ENCODE measurements at places on chromosomes 6 and 20. TPM values are rescaled to one million over a fixed set of nuclear protein-coding genes. Genes with fewer than 3 reads are reported as not detected.
A peak's percentile ranks its signal among the peaks of the same experiment; 100 is the strongest.

The NKAPL gene
- total RNA-seq = 0.34 TPM

The HRH3 gene
- not detected for total RNA-seq

The CSTF1 gene
- total RNA-seq = 25.2 TPM

The QRSL1 gene
- 8.0 TPM for total RNA-seq

The FAM209B gene
- not detected for total RNA-seq

The IL17F gene
- total RNA-seq = not detected

The KIF3B gene
- total RNA-seq = 22.7 TPM

The OPRL1 gene
- total RNA-seq = 0.80 TPM

The PNPLA1 gene
- total RNA-seq = not detected

DNA sequence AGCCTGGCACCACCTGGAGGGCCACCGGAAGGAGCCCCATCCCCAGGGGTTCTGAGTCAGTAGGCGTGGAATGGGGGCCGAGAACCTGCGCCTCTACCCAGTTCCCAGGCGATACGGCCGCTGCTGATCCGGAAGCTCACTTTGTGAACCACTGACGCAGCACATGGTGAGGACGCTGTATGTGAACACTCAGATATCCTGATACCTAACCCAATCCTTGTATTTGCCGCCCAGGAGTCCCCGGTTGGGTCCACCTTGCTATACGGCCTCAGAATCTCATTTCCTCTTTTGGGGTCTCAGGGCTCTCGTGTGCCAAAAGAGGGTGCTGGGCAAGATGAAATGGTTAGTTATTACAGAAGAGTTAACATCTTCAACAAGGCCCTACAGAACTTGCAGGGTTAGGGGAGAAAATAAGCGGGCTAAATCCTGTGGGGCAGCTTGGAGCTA is 604 bp upstream of the RAB5IF start:
- DNase-seq = peak; percentile 55
- peak overlapping the region; percentile 64 for H3K27ac ChIP-seq
- no peaks in the 10 kb centered on the region for H3K27me3 ChIP-seq
- peak overlapping the region; percentile 12 for H3K4me3 ChIP-seq
- H3K36me3 ChIP-seq = no peaks in the 10 kb centered on the region
- H3K4me1 ChIP-seq = peaks cover 8% of the 10 kb centered on the region

DNA sequence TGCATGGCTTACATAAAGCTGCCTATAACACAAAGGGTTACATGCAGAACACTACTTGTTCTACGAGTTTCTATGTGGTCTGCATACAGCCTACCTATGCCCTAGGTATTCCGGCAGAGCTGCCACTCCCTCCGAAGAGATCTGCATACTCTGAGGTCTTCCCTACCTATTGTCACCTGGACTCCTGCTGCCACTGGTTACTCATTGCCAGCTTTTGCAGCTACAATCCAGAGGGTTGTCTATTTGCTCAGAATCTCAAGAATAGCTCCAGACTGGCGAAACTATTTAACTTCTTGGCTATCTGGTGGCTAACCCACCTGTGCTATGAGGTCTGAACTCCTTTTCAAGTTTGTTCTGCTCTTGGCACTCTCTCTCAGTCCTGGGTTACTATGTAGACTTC is 323.3 kb downstream of the BMP2 start:
- H3K27me3 ChIP-seq = no peaks in the 10 kb centered on the region
- no peak for DNase-seq
- H3K36me3 ChIP-seq = no peaks in the 10 kb centered on the region
- no peaks in the 10 kb centered on the region for H3K4me1 ChIP-seq
- no peak overlapping the region for H3K27ac ChIP-seq
- no peak overlapping the region for H3K4me3 ChIP-seq

GRCh38 chr20:63734946-63735858 is 1.3 kb upstream of the LIME1 start:
- no peaks in the 10 kb centered on the region for H3K36me3 ChIP-seq
- no peak overlapping the region for H3K4me3 ChIP-seq
- H3K4me1 ChIP-seq = peaks cover 3% of the 10 kb centered on the region
- no peak overlapping the region for H3K27ac ChIP-seq

- no peaks in the 10 kb centered on the region for H3K27me3 ChIP-seq
- DNase-seq = no peak
- no peak overlapping the region for H3K4me3 ChIP-seq
Observed at GRCh38 chr6:55293116-55293515, 34.2 kb upstream of the GFRAL start.

GRCh38 chr20:59813948-59814839 is 119.2 kb downstream of the SYCP2 start:
- H3K36me3 ChIP-seq = no peaks in the 10 kb centered on the region
- H3K27me3 ChIP-seq = no peaks in the 10 kb centered on the region
- H3K27ac ChIP-seq = no peak overlapping the region
- peaks cover 5% of the 10 kb centered on the region for H3K4me1 ChIP-seq
- DNase-seq = no peak
- no peak overlapping the region for H3K4me3 ChIP-seq

- no peak overlapping the region for H3K4me3 ChIP-seq
- H3K27me3 ChIP-seq = no peaks in the 10 kb centered on the region
- no peaks in the 10 kb centered on the region for H3K4me1 ChIP-seq
- no peak overlapping the region for H3K27ac ChIP-seq
- H3K36me3 ChIP-seq = no peaks in the 10 kb centered on the region
Observed at GRCh38 chr6:118536478-118536877, 11.6 kb upstream of the PLN start.

DNA sequence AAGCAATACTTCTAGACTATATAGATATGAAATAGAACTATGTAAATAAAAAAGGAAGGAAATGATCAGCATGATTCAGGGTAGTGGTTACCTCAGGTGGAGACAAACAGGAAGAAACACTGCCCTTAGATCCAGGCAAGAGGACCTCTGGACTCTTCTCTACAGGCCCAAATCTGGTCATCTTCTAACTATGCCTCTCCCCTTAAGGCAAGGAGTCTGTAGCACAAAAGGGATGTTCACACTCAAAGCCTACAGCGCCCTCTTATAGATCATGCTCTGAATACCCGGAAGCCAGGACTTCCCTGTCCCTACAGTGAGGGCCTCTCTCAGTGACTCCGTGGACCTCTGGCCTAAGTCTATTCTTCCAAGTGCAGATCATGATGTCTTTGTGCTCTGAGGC is 30.4 kb upstream of the HIVEP2 start:
- no peak overlapping the region for H3K27ac ChIP-seq
- no peaks in the 10 kb centered on the region for H3K4me1 ChIP-seq
- H3K4me3 ChIP-seq = no peak overlapping the region
- no peak for DNase-seq

DNA sequence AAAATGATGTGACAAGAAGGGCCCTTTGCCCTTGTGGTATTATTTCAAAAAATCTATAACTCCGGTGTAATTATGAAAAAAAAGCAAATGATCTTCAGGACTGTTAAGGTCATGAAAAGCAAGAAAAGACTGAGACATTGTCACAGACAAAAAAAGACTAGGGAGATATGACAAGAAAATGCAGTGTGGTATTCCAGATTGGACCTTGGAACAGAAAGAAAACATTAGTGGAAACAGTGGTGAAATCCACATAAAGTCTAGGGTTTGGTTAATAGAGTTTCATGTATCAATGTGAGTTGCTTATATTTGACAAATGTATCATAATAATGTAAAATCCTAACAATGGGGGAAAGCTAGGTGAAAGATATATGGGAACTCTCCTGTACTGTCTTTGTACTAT is 26.8 kb upstream of the SLC17A3 start:
- H3K27me3 ChIP-seq = no peaks in the 10 kb centered on the region
- no peaks in the 10 kb centered on the region for H3K4me1 ChIP-seq
- no peak overlapping the region for H3K27ac ChIP-seq
- H3K4me3 ChIP-seq = no peak overlapping the region
- no peak for DNase-seq

GRCh38 chr6:52976591-52977035 is 18.5 kb downstream of the GSTA4 start:
- no peaks in the 10 kb centered on the region for H3K4me1 ChIP-seq
- no peak overlapping the region for H3K27ac ChIP-seq
- H3K36me3 ChIP-seq = no peaks in the 10 kb centered on the region

DNA sequence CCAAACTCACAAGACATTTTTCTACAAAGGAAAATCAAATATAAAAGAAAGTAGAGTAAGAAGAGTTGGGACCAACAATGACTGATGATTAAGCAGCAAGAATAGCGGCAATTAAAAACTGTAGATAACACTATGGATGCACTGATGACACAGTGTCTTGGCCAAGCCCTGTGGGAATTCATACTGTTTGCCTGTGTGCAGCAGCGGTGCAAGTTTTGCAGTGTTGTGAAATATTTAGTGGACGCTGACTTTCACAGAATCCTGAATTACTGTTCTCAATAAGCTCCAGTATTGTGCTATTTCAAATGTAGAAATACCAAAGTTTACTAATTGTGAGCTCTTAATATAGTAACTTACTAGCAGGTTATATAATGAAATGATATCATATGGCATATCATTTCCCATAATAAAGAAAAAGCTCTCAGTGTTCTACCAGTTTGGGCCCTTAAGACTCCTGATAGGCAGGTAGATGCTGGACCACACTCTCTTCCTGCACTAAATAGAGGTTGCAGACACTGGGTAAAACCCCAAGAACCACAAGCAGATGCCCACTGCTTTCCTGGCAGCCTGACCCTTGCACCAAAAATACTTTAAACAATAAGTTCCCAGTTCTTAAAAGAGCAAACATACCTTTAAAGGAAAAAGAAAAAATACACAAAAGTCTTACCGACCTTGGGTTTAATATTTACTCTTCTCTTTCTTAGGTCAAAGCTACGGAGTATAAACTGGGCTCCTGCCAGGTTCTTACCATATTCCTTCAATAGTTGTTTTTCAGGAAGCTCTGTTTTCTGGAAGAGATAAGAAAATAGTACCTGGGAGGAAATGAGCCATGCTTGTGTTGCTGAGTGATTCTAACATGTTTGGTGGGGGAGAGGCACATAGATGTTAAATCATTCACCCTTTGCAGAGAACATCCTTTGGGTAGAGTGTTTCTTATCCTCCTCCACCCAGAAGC is 41.6 kb downstream of the ANKEF1 start:
- H3K36me3 ChIP-seq = no peaks in the 10 kb centered on the region
- peaks cover 2% of the 10 kb centered on the region for H3K4me1 ChIP-seq
- no peak overlapping the region for H3K27ac ChIP-seq
- no peak overlapping the region for H3K4me3 ChIP-seq
- no peak for DNase-seq
- H3K27me3 ChIP-seq = no peaks in the 10 kb centered on the region

DNA sequence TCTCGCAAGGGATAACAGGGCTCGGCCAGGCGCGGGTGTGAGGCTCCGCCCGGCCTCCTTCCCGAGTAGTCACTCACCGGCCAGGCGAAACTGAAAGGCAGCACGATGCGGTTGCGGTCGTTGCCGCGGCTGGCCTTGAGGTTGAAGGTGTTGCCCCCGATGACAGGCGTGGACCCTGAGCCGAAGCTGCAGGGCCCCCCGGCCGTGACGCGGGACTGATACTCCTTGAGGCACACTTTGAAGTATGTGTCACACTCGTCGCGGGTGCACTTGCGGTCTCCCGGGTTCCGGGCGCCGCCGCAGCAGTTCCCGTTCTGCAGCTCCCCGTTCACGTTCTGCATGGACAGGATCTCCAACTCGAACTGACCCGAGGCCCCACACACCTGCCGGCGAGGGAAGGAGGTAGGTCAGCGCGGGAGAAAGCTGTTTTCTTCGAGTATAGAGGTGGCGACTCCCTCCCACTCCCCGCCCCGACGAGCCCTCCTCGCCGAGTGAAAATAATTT is 1.1 kb downstream of the JAG1 start:
- peak overlapping the region; percentile 66 for H3K4me3 ChIP-seq
- no peaks in the 10 kb centered on the region for H3K27me3 ChIP-seq
- peak; percentile 69 for DNase-seq
- H3K27ac ChIP-seq = peak overlapping the region; percentile 98
- peaks cover 5% of the 10 kb centered on the region for H3K4me1 ChIP-seq
- H3K36me3 ChIP-seq = no peaks in the 10 kb centered on the region

GRCh38 chr6:26044140-26045064 is 42.8 kb upstream of the HFE start:
- DNase-seq = peak; percentile 76
- peak overlapping the region; percentile 57 for H3K4me3 ChIP-seq
- no peaks in the 10 kb centered on the region for H3K36me3 ChIP-seq
- no peaks in the 10 kb centered on the region for H3K27me3 ChIP-seq
- peak overlapping the region; percentile 67 for H3K27ac ChIP-seq

DNA sequence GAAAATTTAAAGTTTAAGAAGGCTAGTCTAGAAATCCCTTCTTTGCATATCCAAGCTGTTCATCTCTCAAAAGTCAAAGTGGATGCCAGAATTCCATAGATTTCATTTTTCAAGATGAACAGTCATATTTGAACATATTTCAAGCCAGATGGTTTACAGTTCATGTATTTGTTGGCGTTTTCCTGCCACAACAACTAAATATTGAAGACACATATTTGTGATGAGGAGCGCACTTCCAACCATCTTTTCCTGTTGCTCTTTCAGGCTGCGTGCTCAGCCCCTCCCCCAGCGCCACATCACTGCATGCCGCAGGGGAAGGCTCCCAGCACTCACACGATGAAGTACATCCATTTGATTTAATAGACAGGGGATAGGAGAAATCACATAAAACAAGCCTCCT is 5.9 kb upstream of the NOX3 start:
- H3K4me1 ChIP-seq = no peaks in the 10 kb centered on the region
- no peak overlapping the region for H3K27ac ChIP-seq
- H3K27me3 ChIP-seq = no peaks in the 10 kb centered on the region
- peak; percentile 40 for DNase-seq

DNA sequence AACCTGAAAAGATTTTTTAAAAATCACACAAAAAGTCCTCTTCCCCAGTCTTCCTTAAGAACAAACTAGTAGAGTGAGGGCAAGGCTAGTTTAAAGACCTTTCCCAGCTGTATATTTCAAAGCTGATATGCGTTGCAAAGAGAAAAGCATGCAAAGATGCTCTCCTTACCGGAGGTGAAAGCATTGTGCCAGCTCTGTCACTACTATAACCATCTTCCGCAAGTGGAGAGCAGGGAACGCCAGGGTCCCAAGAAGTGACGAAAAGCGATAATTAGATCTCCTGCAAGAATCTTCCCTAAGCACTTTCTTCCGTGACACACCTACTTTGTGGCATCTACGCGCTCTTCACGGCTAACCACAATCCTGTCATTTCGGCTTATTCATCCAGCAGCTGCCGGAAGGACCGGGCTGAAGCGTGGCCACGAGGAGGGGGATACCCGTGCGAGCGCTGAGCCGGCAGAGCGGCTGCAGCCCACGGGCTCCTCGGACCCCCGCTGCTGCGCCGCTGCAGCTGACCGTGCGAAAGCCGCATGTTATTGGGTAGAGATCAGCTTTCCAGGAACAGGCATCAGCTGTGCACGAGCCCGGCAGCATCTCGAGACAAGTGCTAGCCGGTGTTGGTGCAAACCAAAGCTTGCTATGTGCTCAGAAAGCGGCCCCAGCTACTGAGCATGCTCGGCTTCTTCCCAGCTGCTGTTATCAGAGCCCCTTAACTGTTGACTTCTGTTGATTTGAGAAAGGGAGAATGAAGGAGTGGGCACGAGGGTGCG is 57.2 kb upstream of the ARHGAP18 start:
- no peaks in the 10 kb centered on the region for H3K36me3 ChIP-seq
- H3K27ac ChIP-seq = no peak overlapping the region
- peak overlapping the region; percentile 3 for H3K4me3 ChIP-seq
- no peaks in the 10 kb centered on the region for H3K27me3 ChIP-seq

- DNase-seq = no peak
- no peaks in the 10 kb centered on the region for H3K36me3 ChIP-seq
- no peak overlapping the region for H3K4me3 ChIP-seq
- H3K27me3 ChIP-seq = no peaks in the 10 kb centered on the region
- no peak overlapping the region for H3K27ac ChIP-seq
- H3K4me1 ChIP-seq = no peaks in the 10 kb centered on the region
Observed at GRCh38 chr6:1535295-1535694, 74.4 kb upstream of the FOXC1 start.
